ENCODE measurements at places on chromosomes 5 and 9.

DNA sequence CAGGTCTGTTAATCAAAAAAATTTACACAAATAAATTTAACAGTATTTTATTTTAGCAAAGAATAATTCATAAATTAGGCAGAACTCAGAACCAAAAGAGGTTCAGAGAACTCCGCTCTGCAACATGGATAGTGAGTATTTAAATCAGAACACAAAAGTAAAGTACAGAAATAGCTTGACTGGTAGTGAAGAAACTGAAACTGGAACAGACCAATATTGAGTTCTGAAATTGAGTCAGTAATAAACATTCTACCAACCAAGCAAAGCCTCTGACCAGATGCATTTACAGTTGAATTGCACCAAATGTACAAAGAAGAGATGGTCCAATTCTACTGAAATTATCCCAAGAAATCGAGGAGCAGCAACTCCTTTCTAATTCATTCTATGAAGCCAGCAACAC lies 1542.8 kb downstream of the EFNA5 start:
- no peak for DNase-seq

- DNase-seq: no peak
Measured at GRCh38 chr9:75120686-75121085, 32.4 kb downstream of the OSTF1 start.

GRCh38 chr5:132094393-132095076 lies 20.9 kb downstream of the CSF2 start:
- no peak for DNase-seq

DNA sequence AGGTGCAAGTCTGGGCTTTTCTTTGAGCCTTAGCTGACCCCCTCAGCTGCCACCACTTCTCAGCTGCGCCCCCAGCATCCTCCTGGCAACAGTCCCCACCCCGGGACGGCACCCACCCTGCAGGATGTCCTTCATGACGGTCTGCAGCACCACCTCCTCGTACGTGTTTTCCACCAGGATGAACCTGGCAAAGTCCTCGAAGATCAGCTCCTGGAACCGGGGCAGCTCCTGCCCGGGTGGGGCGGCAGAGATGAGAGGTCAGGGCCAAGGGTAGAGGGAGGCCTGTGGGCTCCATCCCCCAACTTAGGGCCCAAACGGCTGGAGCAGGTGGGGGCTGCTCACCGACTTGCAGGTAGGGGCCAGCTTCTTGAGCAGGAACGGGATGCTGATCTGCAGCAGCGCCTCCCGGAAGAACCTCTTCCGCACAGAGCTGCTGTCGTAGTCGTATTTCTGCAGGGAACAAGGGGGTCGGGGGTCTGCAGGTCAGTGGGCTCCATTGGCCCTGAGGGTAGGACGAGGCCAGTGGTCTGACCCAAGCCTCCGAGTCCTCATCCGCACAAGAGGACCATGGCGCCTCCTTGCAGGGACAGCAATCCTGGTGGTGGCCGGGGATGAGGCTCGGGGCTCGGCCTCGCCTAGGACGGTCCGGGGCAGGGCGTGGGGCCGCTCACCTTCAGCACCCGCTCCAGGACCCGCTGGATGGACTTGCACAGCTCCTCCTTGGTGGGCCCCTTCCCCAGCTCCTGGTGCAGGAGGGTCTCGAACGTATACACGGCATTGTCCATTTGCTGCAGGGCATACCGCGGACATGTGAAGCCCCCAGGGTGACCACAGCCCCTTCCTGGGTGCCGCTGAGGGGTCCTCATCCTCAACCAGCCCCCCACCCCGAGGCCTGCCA lies 56.7 kb downstream of the LRSAM1 start:
- DNase-seq: no peak

GRCh38 chr5:73312146-73312871 lies 136.3 kb downstream of the FOXD1 start:
- DNase-seq: no peak

GRCh38 chr5:119123280-119123679 lies 52.4 kb downstream of the DMXL1 start:
- no peak for DNase-seq

DNA sequence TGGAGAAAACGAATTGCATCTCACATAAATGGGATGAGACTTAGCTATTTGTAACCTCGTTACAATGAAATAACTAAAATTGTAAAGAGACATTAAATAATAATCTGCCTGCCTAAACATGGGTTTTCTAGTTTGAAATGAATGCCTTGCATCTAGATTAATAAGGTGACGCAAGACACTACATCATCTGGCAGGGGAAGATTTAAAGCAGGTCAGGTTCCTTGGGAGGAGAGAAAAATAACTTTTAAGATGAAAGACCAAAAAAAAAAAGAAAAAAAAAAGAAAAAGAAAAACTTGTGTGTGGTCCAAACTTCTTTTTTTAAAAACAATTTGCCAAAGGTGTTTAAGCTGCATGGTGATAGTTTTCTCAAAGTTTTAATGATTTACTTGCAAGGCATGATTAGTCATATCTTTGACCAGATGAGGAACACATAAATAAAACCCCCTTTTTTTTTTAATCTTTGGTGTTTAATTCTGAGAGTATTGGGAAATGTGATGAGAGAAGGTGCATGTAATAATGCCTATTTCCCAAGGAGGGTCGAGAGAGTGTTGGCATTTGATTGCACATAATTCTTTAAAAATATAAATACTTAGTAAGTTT lies 122.9 kb upstream of the ADAMTSL1 start:
- DNase-seq: no peak

DNA sequence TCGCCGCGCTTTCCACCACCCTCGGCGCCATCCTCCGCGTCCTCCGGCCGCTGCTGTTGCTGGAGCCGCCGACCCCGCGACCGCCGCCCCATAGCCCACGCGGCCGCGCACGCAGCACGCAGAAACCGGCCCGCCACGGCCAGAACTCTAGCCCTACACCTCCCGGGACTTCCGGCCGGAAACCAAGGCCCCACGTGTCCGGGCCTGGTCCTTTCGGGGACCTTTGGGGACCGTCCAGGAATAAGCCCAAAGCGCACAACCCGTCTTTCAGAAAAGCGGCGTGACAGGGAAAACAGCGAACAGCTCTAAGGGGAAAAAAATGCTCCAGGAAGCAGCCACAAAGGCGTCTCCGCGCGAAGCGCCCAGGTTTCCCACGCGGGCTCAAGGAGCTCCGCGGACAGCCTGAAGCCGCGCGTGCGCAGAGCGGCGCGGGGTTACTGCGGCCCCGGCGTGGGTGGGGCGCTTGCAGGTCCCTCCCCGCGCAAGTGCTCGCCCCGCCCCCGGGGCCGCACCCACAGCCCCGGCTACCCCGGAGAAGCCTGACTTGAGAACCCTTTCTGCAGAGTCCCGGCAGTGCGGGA lies at the start of the genes NSUN2 and SRD5A1:
Gene NSUN2, minus strand, starts transcription at position 157 of the 581 bp plus-strand sequence. Its CDS starts 65 bp downstream, at position 92.
Gene SRD5A1, plus strand, starts transcription at position 553 of the 581 bp plus-strand sequence. CDS start 137 bp downstream, outside the sequence.
- DNase-seq: peak; percentile 96

Data from hematopoietic multipotent progenitor cell treated with erythropoietin and hydrocortisone succinate and interleukin-3 and kit ligand, for 17 days (in vitro differentiated cells).